ENCODE measurements at places on chromosomes 13 and 19.

GRCh38 chr13:24036115-24036514 is 124.4 kb upstream of the SPATA13 start:
- no peak for DNase-seq

GRCh38 chr19:30450100-30450499 is 77.9 kb downstream of the ZNF536 start:
- no peak for DNase-seq

- DNase-seq = no peak
These were observed 725 bp downstream of the FAM124A start for GRCh38 chr13:51222686-51223559.

DNA sequence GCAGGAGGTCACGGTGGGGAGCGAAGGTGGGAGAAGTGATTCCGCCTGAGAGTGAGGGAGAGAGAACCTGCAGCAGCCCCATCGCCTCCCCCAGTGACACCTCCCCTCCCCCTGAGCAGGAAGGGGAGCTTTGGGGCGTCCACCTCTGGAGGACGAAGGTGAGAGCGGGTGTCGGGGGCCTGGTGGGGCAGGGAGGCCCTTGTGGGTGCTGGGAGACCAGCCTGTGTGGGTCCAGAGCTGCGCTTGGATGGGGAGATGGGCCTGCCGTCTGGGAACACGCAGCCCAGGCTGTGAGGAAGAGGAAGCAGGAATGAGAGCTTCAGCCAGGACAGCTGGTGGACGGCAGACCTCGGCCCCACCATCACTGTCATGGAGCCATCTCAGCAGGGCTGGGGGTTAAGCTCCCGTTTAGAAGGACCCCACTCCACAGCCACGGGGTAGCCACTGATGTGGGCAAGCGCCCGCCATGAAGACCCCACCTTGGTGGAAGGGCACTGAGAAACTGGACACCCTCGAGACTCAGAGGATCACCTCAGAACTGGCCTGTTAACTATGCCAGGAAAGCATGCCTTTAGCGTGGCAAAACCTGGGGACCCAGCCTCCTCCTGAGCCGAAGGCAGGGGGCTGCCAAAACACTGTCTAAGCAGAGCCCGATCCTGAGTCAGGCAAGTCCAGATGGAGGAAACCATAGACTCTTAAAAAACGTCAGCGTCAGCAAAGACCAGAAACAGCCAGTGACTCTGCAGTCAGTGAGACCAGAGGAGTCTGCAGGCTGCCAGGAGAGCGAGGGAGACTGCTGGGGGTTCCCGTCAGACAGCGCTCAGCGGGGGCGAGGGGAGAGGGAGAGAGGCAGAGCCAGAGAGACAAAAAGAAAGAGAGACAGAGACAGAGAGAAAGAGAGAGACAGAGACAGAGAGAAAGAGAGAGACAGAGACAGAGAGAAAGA is 6.4 kb upstream of the PROZ start:
- DNase-seq = peak; percentile 16

DNA sequence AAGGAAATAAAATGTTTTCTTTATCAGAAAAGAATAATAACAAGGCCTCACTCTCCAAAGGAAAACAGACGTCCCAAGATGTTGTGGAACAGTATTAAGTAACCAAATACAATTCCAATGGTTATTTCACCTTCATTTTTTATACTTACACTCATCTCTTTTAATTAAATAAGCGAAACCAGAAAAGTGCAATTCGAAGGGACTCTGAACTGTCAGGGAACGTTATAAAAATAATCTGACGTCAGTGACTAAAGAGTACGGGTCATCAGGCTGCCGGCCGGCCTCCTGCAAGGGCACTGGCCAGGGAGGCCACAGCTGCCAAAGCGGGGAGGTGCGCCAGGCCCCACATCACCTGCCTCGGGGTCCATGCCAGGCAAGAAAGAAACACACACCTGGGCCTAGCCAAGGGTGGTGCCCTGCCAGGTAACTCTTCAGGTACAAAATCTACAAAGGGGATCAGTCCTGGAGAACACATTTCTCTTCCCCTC is 61.2 kb downstream of the CDADC1 start:
- DNase-seq = no peak

DNA sequence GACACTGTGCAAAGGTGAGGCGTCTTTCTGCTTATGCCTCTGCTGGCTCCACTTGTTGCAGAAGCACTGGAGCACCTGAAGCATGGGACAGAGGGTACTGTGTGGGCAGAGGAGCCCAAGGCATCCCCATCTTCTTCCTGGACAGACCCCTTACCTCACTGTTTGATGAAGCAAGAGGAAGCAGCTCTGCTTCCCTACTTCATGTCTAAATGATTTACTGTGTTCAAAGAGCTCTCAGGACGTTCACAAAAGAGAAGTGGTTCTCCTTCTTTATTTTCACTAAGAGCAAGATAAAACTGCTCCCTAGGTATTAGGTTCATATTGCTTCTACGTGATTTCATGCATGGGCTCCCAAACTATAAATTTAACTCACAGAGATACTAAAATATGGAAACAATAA is 1635.4 kb upstream of the SLC10A2 start:
- no peak for DNase-seq

GRCh38 chr13:19185086-19185864 is 3.7 kb upstream of the TUBA3C start:
- no peak for DNase-seq

DNA sequence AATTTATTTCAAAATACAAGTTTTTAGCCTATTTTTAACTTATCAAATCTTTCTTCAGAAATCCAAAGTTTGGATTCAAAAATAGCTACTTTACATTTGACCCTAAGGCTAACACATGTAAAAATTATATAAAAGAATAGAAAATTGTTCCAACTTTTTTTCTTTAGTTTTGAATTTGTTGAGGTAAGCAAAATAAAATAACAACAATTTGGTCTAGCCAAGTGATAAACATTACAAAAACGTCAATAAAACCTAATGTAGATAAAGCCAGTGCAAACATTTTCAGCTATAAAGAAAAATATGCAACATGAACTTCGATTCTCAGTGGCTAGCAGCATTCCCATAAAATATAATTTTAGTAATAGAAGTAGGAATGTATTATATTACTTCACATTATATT is 400.3 kb downstream of the PCDH9 start:
- no peak for DNase-seq

- no peak for DNase-seq
These were observed 21.7 kb downstream of the MAU2 start for GRCh38 chr19:19342086-19343015.

DNA sequence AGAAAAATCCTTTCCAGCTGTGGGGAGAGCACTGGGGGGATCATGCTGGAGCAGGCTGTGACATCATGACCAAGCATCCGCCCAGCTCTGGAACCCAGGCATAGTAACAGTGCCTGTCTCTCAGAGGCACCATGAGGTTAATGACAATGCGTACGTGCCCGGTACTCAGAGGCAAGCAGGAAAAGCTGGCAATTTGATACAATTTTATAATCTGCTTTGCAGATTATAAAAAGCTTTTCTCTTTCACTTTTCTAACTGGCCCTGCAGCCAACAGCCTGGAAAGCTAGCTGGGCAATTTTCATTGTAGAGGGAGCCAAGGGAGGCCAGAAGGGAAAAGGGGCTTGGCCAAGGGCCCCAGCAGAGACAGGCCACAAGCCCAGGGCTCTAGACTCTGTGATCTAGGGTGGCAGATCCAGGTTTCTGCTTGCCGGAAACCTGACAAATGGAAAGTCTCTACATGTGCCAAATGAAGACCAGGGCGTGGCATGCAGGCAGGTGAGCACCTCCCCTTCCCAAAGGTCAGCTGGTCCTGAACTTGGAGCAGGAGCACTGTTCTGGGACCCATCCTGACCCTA is 22.7 kb downstream of the VRK3 start:
- DNase-seq = no peak

GRCh38 chr13:87942205-87942604 is 271.0 kb downstream of the SLITRK5 start:
- DNase-seq = no peak

- DNase-seq = no peak
These were observed 107.7 kb downstream of the FRY start for GRCh38 chr13:32139251-32139650.

DNA sequence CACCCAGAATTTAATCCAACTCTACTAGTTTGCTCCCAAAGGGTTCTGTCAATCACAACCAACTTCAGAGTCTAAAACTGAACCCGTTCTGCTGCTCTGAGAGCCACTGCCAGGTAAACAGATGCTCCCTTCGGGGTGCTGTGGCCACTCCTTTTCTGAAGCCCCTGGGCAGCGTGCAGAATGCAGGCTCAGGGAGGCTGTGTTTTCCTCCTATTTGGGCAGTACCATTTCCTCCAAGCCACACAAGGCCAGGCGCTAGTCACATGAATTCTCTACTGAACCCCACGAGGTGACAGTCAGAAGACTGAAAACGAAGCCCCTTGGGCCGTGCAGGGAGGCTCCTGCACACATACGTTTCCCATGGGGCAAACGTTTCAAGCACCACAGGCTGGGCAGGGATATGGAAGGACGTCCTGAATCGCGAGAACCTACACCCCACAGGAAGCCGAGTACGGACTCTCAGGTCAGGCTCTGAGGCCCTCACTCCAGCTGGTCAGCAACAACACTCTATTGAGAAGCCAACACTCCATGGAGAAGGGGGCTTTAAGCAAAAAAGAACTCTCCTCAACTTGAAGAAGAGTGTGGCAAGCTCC is 71.8 kb downstream of the CCDC70 start:
- no peak for DNase-seq

DNA sequence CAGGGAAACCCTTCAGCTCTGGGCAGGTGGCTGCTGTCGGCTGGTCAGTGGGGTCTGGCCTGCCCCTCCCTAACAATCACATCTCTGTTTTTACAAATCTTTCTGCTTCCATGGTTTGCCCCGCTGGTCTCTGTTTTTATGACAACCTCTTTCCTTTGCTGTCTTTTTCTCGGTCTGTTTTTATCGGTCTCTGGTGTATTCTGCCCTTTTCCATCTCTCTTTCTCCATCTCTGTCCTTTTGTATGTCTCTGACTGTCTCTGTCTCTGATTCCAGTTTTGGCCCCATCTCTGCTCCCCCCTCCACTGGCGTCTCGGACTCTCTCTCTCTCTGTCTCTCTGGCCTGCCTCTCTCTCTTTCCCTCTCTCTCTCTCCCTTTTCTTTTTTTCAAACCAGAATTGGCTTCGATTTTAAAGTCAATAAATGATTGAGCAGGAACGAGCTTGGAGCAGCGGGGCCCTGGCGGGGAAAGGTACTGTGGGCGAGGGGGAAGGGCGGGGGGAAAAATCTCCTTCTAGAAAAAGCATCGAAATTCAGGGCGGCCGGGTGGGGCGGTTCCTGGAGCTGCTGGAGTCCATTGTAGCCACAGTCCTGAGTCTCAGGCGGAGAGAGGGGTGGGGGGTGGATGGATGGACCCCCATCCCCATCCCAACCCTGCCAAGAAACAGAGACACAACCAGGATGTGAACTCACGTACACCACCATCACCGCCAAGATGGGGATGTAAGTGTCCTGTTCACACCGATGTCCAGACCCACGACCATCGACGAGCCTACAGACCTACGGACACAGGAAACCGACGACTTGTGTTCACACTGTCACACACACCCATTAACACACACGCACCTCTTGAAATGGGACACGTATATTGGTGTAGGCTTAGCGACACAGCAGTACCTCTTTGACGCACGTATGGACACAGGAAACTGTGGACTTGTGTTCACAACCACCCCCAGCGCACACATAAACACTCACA is 3.0 kb downstream of the NFIX start:
- no peak for DNase-seq

DNA sequence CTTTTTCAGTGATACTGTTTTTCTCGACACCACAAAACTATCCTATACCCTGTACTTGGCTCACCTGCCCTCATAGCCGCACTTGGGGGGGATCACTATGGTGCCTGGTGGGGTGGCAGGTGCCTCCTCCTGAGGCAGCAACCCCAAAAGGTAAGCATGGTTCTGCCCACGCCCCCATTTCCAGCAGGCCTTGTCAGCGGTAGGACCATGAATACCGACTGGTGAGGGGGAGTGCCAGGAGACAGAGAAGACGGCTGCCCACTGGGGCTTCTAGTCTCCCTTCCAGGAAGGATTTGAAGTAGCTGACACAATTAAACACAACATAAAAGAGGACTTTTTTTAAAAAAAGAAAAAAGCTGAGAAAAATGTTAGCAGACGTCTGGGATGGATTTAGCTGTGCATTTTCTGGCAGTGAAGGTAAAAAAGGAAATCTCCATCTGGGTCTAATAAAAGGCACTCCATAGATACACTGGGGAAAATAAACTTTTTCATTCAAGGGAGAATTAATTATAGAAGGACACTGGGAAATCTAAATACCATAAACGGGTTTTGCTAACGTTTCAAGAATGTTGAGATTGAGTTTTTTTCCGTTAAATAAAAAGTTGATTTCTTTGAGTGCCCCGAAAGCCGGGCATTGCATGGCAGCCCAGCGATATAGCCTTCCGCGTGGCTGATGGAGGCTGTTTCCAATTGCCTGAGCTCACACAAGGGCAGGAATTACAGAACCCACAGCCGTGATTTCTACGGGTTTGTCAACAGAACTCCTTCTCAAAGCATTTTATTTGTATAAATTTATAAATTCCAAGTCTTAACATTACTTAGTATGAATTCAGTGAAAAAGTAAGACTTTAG is 45.1 kb downstream of the ATP11A start:
- DNase-seq = no peak

GRCh38 chr13:31236211-31236786 is 36.5 kb downstream of the B3GLCT start:
- DNase-seq = no peak

GRCh38 chr19:5356918-5357317 is 16.3 kb upstream of the PTPRS start:
- DNase-seq = no peak

DNA sequence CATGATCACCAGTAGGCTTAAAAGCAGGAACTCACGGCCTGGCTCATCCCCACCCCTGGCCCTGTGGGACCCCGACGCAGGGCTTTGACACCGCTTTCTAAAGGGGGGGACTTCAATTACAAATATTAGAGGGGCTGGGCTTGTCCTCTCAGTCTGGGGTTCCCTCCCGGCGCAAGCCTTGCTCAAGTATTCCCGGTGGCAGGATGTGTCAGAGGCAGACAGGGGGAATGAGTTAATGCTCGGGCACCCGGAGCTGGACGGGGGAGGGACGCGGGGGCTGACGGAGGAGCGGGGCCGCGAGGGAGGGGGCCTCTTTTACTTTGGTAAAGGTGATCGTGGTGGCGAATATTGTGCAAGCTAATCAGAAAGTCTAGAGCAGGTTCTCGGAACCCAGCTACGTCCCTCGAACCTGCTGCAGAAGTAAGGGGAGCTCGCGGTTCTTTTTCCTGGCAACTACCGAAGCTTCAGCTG is 1.1 kb downstream of the FGF14 start:
- no peak for DNase-seq

GRCh38 chr13:28958441-28958840 is 138.3 kb downstream of the MTUS2 start:
- no peak for DNase-seq

Data from activated CD4-positive, alpha-beta memory T cell treated with anti-CD3 and anti-CD28 coated beads, Interleukin-2, amount 10 ng/mL, durations not matched to agents 7 days and 5 days (primary cell).